Urinary bladder (tissue), 4 donors: ENCODE measurements at places on chromosomes 16 and 17. TPM values are rescaled to one million over a fixed set of nuclear protein-coding genes. Genes with fewer than 3 reads are reported as not detected.

Gene TBC1D28
- not detected for polyA plus RNA-seq

Gene NR1D1
- 18.1 TPM for polyA plus RNA-seq

- no peak for DNase-seq
Measured at GRCh38 chr17:61520897-61521296, 68.7 kb downstream of the TBX4 start.

DNA sequence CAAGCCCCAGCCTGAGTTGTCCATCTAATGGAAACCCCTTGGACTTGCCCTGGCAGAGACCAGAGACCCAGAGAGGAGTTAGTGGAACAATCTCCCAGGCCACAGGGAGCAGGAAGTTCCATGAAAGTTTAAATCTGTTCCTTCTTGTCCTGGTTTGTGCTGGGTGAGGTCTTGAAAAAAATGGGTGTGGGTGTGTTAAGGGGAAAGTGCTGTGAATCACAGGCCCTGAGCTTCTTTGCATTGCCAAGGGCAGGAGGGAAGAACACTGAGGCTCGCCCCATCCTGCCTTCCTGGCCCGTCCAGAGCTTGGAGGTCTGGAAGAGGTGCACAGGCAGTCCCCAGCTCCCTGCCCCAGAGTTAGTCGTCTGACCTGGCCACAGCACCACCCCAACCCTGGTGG, 2.3 kb downstream of the ADORA2B start:
- DNase-seq = no peak

DNA sequence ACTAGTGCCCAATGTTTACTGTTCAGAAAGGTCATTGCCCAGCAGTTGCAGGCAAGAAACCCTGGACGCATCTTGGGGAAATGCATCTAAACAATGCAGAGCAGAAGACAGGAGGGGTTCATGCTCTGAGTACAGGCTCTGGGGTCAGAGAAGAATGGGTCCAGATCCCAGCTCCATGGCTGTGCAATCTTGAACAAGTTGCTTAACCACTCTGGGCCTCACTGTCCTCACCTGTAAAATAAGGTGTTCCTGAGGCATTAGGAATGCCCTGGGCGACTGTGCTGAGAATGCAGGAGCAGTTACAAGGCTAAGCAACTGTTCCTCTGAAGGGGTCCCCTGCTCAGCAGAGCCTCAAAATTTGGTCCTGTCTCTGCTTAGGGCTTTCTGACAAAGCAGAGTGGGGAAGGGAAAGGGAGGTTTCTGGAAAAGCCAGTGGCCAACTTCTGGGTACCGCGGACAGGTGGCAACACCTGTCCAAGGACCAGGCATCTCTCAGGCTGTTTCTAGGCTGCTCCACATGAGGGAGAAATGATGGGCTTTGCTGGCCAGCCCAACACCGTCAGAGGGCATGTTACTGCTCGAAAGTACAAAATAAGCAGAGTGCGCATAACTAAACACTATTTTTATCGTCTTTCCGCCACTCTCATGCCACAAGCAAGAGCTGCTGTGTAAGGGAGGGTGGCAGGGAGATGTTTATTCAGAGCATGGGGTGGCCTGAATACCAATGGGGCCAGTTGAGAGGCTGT, 176.8 kb downstream of the XYLT1 start:
- DNase-seq = no peak

- no peak for DNase-seq
Measured at GRCh38 chr17:68169840-68170239, 78.0 kb upstream of the AMZ2 start.

- DNase-seq = no peak
Measured at GRCh38 chr17:32485261-32486110, 1.3 kb upstream of the CDK5R1 start.

DNA sequence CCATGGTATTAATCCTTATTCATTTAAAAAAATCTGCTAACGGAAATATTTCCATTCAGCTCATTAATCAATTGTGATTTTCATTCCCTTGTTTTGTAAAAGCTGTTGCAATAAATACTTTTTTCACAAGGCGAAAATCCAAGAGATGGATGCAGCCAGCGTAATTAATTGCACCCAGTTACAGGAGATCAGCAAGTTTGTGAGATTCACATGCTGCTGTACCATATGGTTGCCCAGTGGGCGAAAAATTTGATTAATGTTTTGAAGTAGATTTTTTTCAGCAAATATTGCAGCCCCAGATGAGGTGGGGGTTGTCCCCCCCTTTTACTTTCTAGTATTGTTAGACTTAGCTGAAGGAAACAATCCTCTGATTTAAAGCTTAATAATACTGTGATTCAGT, 186.6 kb downstream of the WWOX start:
- DNase-seq = no peak

- no peak for DNase-seq
Measured at GRCh38 chr17:32266389-32267301, 1.0 kb downstream of the RHBDL3 start.

DNA sequence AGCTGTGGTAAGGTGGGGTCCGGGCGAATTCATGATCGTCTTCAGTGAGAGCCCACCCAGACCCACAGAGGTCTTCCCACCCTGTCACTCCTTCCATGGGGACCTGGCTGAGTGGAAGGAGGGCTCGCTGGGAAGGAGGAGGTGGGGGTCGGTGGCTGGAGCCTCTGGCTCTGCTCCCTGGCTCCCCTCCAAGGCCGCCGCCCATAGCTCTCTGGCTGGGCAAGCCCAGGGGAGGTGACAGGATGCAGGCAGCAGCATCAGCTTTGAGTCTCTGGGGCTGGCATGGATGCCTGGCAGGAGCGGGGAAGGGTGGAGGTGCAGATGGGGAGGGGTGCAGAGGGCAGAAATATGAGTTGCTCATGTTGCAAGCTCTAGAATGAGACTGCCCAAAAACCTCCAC, 147.0 kb downstream of the ENGASE start:
- no peak for DNase-seq

- no peak for DNase-seq
Measured at GRCh38 chr16:12411516-12411915, 392.2 kb downstream of the CPPED1 start.
